ENCODE measurements at places on chromosomes 3 and 15.

GRCh38 chr15:92655178-92655995 is at the start of gene FAM174B:
FAM174B (minus strand) TSS chr15:92655775.
- DNase-seq: no peak

DNA sequence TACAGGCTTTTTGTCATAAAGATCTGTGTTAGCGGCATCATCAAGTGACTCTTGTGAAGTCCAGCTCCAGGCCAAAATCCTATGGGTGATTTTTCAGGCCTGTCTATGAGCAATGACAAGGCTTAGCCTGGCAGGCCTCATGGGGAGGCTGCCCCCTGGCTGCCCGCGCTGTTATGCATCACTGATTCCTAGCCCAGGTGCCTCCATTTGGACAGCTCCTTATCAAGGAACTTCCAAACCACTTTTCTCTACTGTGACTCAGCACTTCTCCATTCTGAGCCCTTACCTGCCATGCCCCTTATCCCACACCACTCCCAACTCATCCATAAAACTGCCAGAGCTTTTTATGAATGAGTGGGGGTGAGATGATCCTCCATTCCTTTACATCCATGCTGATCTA is 91.5 kb upstream of the C3orf80 start:
- no peak for DNase-seq

DNA sequence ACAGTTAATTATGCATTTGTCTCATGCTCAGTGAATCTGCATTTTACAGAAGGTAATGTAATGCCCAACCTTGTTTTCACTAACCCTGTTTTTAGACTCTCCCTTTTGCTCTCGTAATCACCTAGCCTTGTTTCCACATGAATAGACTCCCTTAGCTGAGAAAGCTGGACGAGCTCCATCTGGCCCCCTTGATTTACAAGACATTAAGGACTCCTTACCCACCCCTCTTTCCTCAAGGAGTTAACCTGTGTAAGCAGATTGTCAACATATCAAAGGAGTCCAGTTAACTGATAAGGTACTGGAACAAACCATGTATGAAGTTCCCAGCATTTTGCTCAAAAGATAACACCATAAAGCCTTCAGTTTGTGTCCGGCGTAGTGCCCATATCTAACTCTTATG is 99.6 kb downstream of the VPS8 start:
- DNase-seq: no peak

- DNase-seq: peak; percentile 33
Measured at GRCh38 chr3:48847053-48847503, 596 bp downstream of the PRKAR2A start.

DNA sequence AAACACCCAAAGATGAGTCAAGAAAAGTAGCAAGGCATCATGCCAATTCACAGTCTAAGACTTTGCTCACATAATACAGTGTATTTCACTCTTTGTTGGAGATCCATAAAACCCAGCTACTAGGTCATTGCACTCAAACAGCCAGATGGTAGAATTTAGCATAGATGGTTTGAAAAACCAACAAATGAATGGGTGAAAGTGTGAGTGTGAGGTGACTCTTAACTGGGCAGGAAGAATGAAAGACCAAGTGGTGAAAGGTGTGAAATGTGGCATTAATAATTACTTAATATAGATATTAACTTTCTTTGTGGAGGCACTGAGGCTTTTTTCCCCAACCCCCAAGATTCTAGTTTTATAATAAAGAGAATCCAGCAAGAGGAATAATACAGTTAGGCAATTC is 159.5 kb downstream of the SQOR start:
- no peak for DNase-seq

DNA sequence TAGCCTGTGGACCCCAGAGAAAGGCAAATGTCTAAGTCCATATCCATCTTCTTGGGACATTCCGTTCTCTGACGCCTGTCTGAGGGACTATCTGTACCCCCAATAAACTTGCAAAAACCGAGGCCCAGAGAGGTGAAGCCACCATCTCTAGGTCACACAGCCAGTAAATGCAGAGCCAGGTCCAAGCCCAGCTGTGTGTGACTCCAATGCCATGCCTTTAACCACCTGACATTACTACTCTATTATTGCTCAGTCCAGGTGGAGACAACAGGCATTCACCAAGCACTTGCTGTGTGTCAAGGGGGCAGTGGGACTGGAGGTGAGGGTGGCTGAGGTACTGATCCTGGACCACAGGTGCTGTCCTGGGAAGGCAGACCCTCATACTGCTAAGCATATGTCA is 25.4 kb downstream of the CYP8B1 start:
- DNase-seq: no peak

- DNase-seq: no peak
Measured at GRCh38 chr3:144173491-144173890, 201.9 kb downstream of the DIPK2A start.

DNA sequence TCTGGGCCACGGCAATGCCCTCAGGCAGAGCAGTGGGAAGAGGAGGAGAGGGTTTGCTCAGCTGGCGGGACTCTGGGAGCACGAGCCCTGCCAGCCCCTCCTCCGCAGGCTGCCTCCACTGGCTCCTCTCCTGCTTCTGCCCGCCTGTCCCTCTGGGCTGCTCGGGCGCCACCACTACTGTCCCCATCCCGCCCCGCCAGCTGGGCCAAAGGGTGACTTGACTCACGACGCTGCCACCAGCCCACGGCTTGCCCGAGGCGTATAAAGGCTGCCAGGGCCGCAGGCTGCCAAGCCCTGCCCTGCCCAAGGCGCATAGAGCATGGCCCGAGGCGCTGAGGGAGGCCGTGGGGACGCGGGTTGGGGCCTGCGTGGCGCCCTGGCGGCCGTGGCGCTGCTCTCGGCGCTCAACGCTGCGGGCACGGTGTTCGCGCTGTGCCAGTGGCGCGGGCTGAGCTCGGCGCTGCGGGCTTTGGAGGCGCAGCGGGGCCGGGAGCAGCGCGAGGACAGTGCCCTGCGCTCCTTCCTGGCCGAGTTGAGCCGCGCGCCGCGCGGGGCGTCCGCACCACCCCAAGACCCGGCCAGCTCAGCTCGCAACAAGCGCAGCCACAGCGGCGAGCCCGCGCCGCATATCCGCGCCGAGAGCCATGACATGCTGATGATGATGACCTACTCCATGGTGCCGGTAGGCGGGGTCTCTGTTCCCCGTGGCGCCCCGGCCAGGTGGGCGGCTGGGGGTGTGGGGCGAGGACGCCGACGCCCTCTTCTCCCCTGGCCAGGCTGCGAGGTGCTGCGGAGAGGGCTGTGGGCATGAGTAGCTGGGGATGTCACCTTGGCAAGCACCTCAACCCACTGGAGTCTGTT is at the start of gene GLDN:
GLDN (plus strand) TSS at position 290 of the 861 bp plus-strand sequence; CDS start at position 320, 30 bp downstream.
- DNase-seq: no peak

DNA sequence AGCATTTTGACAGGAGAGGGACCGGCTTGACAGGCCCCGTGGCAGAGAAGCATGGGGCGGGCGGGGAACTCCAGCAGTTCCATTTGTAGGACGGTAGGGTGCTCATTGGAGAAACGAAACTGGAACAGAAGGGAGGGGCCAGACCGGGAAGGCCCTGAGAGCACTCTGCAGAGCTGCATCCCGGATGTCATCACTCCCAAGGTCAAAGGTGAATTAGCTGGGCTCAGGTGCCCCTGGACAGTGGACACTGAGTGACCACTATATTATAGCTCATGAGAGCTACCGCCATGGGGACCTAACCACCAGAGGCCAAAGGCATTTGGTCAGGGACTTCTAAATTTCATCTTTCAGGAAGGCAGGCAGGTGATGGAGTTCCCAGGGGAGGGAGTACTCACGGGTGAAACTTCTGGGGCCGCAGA is 7.3 kb downstream of the CSRNP1 start:
- no peak for DNase-seq

DNA sequence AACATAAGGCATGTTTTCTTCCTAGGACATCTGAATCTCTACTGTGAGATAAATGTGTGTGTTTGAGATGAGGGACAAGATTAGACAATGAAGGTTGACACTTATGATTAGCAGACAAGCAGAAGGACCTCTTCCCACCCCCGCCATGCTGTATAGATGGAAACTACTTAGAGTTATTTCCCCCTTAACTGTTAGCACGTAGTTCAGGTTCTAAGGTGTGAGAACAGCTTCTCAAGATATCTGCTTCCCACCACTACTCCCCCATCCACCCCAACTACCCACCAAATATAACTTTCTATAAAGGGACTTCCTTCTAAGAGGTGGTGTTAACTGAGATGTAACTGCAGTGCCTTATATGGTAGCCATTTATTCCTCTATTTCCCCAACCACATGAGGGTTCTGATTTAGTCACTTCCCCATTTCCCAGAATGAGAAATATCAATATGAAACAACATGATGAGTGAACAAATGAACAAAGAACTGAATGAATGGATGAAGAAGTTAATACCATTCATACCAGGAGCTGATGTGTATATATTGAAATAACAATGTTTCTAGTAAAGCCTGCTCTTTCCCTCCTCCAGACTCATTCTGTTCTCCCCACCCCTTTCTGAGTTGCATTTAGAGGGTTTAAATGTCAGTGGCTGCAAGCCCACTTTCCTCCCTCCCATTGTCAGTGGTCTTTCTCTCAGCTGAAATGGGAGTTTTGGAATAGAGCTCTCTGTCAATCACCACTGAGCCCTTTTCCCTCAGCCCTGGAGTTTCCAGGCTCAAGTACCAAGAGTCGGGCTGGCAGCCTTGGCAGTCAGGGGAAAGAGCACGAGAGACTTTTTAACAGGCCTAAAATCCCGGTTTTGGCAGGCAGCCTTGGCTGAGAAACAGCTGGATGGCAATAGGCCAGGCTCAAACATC is 7.7 kb upstream of the RFTN1 start:
- DNase-seq: no peak

DNA sequence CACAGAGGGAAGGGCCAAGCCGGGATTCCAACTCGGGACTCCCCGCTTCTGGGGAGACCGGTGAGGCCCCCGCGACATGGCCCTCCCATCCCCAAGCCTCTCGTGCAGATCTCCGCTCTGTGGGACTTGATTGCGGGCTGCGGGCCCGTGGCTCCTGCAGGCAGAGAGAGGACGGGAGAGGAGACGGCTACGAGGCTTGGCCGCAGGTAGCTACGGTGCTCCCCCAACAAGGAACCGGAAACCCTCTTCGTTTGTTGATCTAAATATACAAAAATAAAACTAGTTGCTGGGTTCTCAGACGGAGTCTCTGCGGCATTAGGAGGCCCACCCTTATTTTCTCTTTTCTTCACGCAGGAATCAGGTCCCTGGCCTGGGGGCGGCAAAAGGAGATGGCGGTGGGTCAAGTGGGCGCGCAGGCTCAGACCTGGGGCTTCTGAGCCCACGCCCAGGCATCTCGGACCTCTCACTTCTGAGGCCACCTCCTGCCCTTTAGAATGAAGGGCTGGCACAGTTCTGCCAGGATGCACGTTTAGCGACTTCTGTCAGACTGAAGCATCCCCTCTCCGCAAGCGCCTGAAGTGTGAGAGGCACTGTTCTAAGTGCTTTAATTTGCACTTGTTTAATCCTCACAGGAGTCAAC is 10.9 kb downstream of the GNB5 start:
- peak; percentile 63 for DNase-seq

- no peak for DNase-seq
Measured at GRCh38 chr3:71075494-71075893, 508.0 kb downstream of the FOXP1 start.

DNA sequence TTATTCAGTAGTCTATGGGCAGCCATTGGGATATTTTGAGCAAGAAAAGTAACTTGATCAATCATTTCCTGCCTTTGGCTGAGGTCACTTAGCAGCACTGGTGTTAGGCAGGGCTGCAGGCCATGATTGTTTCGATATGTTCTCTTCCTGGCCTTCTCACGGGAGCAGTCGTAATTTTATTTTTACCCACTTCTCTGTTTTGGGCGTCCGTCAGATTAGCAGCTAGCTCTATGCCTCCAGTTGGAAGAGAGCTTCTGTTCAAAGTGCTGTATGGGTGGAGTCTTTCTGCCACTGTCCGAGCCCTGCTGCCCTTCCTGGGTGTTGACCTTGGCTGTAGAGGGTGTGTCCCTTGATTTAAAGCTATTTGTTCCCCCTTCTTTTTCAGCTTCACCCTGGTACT is 123.4 kb upstream of the ROPN1 start:
- no peak for DNase-seq

DNA sequence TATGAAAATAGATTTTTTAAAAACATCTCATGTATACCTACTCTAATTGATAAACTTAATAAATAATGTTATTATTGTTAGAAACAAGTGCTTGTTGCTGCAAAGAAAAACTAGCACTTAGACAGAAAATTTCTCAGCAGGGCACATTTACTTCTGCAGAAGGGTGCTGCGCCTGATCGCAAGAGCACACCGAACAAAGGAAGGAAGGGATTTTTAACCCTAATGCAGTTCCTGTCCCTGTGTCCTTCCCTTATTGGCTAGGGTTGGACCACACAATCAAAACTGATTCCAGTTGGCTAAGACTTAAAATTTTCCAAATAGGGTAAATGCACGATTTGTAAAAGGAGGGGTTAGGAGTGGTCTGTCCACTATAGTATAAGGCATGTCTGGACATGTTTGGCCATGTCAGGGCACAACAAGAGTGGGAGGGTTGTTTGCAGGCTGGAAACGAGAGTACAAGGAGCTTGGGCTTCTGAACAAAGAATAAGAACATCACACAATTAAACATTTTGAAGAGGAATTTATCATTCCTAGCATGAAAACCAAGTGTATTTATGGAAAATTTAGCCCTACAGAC is 4.7 kb downstream of the DTWD1 start:
- DNase-seq: no peak

- no peak for DNase-seq
Measured at GRCh38 chr15:81852411-81853149, 193.2 kb downstream of the MEX3B start.

DNA sequence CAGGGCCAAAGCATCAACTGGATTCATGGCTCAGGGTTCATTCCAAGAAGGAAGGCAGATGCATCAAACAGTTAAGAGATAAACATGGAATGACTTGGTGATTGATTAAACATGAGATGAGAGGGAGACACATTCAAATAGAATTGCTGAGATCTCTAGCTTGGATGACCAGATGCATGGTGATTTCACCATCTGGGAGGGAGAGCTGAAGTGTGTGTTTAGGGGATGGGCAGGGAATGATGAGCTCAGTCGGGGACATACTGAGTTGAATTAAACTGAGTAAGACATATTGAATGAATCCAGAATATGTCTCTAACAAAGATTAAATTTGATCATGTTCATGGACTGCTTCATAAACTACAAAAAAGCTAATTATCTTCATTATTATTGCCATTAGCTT is 35.5 kb downstream of the CADPS start:
- DNase-seq: no peak

- no peak for DNase-seq
Measured at GRCh38 chr15:23561914-23562313, 3.6 kb upstream of the MKRN3 start.

GRCh38 chr15:71180986-71181853 is 65.9 kb downstream of the THSD4 start:
- no peak for DNase-seq

GRCh38 chr15:69272891-69273290 is 25.8 kb upstream of the PAQR5 start:
- DNase-seq: no peak

DNA sequence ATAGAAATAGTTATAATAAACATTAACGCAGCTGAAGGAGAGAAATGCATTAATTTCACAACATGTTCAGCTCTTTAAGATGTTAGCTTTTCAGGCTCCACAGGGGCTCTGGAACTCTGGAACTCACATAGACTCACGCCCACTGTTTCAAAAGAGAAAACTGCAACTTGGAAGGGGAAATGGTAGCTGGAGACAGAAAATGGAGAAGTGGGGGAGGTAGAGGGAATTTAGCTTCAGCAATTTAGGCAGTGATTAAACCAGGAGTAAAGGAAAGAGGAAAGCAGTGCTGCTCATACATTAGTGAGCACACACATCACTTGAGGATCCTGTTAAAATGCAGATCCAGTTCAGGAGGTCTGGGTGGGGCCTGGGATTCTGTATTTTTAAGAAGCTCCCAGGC is 274.8 kb upstream of the TRIM42 start:
- DNase-seq: no peak

Data from CD4-positive, alpha-beta T cell treated with Interleukin-4 for 4 hours (primary cell).